ENCODE measurements at places on chromosomes 2 and 18.

DNA sequence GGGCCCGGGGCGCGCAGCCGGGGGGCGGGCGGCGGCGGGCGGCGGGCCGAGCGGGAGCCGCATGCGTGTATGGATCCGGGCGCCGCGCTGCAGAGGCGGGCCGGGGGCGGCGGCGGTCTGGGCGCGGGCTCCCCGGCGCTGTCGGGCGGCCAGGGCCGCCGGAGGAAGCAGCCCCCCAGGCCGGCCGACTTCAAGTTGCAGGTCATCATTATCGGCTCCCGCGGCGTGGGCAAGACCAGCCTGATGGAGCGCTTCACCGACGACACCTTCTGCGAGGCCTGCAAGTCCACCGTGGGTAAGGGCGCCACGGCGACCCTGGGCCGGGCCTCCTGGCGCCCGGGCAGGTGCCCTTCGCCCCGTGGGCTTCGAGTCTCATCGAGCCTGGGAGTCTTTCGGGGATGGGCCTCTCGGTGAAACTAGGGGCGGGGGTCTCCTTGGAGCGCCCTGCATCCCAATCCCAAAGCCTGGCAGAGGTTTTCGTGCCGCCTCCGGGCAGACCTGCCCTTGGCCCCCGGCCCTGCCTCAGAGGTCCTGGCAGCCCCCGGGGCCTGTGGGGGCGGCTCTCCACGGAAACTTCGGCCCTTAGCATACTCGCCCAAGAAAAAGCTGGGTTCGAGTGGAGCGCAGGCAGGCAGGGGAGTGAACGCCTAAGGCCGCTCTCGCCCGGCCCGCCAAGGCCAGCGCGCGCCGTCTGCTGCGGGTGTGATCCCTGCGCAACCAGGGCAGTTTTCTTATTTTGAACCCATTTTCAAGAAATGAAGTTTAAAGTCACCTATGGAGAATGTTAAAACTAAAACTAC, 622 bp downstream of the RAB12 start:
- no peak for DNase-seq

GRCh38 chr2:145593280-145593679, 1073.4 kb upstream of the ZEB2 start:
- no peak for DNase-seq

DNA sequence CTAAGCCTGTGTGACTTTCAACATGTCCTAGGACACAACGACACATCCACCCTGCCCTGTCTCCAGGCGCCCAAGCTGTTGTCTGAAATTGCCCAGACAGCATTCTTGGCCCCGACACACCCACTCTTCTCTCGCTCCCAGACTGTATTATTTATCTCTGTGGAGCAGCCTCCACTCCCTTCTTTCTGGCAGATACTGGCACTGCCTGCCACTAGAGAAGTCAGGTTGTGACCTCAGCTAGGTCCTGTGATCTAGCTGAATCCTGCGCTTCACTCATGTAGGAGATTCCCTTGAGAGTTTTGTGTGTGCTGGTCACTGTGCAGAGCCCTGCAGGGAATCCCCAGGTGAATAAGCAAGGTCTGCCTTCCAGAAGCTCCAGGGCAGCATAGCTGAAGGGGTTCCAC, 77.1 kb upstream of the TNP1 start:
- DNase-seq = no peak

GRCh38 chr2:26904839-26905238, 56.9 kb downstream of the DPYSL5 start:
- no peak for DNase-seq

- DNase-seq = no peak
These were observed 35.3 kb downstream of the SH3BP4 start for GRCh38 chr2:234986876-234987720.

All from activated naive CD4-positive, alpha-beta T cell (primary cell).